Cardiac atrium fibroblast (primary cell): ENCODE measurements at places on chromosomes 6 and 20. TPM values are rescaled to one million over a fixed set of nuclear protein-coding genes. Genes with fewer than 3 reads are reported as not detected.

BPIFB1 gene
- not detected in 2 replicates for total RNA-seq

SALL4 gene
- total RNA-seq = not detected in 2 replicates

SNAP25 gene
- total RNA-seq = not detected in 2 replicates

SUMO4 gene
- 0.16 TPM in 1 of 2 replicates, not detected in the other for total RNA-seq

PRL gene
- total RNA-seq = not detected in 2 replicates

WASF1 gene
- 15.2 and 37.9 TPM in 2 replicates for total RNA-seq

ANGPT4 gene
- total RNA-seq = not detected in 2 replicates

SLC16A10 gene
- total RNA-seq = not detected in 2 replicates

MTFR2 gene
- 0.90 and 0.97 TPM in 2 replicates for total RNA-seq

ZFP57 gene
- not detected in 2 replicates for total RNA-seq

EYA2 gene
- total RNA-seq = 3.6 and 4.2 TPM in 2 replicates
